HepG2 (cell line): ENCODE measurements at places on chromosomes 12 and 14. TPM values are rescaled to one million over a fixed set of nuclear protein-coding genes. Genes with fewer than 3 reads are reported as not detected.

GRCh38 chr12:19550626-19551025 lies 111.3 kb downstream of the AEBP2 start:
- no peaks in the 10 kb centered on the region for H3K27me3 ChIP-seq
- no peaks in the 10 kb centered on the region for H3K36me3 ChIP-seq
- H3K4me1 ChIP-seq: peaks cover 7% of the 10 kb centered on the region; the same call in 1 of the 2 replicates

- no peaks in the 10 kb centered on the region for H3K36me3 ChIP-seq
- H3K27ac ChIP-seq: no peak overlapping the region
- H3K4me1 ChIP-seq: peaks cover 28% of the 10 kb centered on the region
- H3K4me3 ChIP-seq: no peak overlapping the region
Measured at GRCh38 chr12:7042842-7043241, 17.7 kb upstream of the C1S start.

DNA sequence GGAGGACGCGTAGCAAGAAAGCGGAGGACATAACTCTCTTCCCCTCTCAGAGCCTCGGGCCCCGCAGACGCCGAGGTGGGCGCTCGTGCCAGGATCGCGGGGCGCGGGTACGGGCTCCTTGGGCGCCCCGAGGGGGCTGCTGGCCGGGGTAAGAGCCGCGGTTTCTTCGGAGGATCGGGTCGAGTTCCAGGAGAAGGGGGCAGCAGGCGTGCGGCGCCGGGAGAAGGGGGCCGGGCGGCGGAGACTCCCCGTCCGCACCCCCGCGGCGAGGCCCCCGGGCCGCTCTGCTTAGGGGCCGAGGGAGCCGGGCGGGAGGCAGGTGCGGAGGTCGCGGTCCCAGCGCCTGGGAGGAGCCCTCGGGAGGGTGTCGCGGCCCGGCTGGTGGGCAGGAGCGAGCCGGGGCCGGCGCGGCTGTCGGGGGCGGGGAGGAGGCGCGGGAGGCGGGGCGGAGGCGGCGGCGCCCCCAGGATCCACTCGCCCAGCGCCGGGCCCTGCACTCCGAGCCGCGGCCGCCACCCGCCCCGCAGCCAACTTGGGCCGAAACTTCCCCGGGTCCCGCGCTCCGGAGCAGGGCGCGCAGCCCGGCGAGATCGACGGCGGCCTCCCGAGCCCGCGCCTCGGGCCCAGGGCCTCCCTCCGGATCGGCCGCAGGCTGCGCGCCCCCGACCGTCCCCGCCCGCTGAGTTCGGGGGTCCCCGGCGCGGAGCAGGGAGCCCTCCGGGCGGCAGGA lies 64.4 kb downstream of the FBXL14 start:
- H3K36me3 ChIP-seq: no peaks in the 10 kb centered on the region
- peak overlapping the region; percentile 9; the same call in 1 of the 2 replicates for H3K4me3 ChIP-seq
- peaks cover 20% of the 10 kb centered on the region for H3K4me1 ChIP-seq
- no peak for DNase-seq

- no peak for DNase-seq
- H3K27ac ChIP-seq: no peak overlapping the region
- no peaks in the 10 kb centered on the region for H3K36me3 ChIP-seq
- H3K4me1 ChIP-seq: no peaks in the 10 kb centered on the region
Measured at GRCh38 chr14:42710071-42710470, 1103.4 kb downstream of the LRFN5 start.

DNA sequence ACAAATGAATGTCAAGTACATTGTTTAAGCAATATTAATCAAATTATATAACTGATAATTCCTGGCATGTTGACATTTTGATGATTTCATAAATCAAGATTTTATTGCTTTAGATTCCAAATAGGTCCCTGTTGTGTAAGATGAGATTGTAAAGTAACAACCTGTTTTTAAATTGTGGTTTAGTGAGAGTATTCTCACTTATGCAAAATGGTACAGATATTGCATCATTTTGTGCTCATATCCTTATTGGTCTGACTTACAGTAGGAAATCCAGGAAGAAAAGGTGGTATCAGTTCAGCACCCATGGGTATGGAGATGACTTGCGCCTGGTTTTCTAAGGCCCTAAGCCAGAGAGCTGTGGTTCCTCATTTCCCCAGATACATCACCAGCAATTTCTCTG lies 165.5 kb downstream of the KIF21A start:
- H3K36me3 ChIP-seq: no peaks in the 10 kb centered on the region
- no peaks in the 10 kb centered on the region for H3K27me3 ChIP-seq
- no peak overlapping the region for H3K27ac ChIP-seq
- no peaks in the 10 kb centered on the region for H3K4me1 ChIP-seq
- DNase-seq: no peak

DNA sequence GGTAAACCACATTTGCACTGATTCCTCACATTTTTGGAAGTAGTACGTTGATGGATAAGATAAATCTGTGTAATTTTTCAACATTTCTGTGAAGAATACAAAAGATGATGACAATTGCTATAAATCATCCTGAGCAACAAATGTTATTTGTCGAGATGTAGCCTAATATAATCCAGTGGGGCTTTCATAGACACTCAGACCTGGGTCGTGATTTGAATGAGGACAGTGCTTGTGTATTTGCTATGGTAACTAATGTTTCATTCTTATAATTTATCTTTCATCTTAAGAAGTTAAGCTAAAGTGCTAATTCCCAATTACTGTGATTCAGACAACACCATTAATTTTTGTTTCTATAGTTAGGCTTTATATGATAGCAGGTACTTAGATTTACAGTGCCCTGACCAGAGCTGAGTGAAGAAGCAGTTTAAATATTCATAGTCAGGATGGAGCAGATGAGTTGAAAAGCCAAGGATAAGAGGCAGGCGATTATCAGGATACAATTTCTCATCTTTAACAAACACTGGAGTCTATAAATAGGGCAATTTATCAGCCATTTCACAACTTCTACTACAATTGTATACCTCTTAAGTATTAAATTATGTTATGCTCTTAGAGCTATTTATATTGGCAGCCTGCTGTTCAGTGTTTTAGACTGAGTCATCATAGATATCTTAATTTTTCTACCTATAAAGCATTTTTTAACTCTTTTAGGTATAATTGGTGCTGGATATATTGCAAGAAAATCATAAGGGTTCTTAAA lies 359.9 kb downstream of the TRHDE start:
- H3K4me3 ChIP-seq: no peak overlapping the region
- no peak overlapping the region for H3K27ac ChIP-seq

DNA sequence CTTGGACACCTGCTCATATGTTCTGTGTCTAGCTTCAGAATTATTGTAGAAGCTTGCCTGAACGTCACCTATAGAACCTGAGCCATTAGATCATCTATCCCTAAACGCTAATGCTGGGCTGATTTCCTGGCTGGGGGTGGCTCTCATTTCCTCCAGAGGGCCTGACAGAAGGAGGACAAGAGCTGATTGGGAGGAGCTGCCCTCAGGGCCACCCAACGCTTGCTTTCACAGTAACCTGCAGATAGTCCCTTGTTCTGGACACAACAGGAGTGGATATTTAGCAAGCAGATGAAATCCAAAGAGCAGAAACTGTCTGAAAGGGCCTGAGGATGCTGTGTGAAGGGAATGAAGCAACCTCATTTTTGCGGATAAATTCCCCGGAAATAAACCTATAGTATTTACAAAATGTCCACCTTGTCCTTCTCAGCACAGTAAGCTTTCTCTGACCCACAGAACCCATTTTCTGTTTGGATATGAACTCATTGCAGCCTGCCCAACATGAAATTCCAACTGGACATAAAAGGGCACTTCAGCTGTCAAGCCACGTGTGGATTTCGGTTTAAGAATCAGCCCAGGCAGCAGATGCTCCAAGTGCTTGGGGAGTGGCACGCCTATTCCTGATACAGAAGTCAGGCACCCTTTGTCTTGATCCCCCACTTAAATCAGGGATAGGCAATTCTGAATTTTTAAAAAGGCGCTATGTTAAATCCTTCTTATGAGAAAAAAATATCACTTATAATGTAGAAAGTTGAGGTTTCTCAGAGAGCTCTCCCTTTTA lies 32.8 kb upstream of the TUBA1C start:
- DNase-seq: no peak
- peaks cover 33% of the 10 kb centered on the region for H3K4me1 ChIP-seq
- H3K4me3 ChIP-seq: no peak overlapping the region
- H3K36me3 ChIP-seq: no peaks in the 10 kb centered on the region
- peaks cover 8% of the 10 kb centered on the region; the same call in 2 of the 3 replicates for H3K27me3 ChIP-seq

DNA sequence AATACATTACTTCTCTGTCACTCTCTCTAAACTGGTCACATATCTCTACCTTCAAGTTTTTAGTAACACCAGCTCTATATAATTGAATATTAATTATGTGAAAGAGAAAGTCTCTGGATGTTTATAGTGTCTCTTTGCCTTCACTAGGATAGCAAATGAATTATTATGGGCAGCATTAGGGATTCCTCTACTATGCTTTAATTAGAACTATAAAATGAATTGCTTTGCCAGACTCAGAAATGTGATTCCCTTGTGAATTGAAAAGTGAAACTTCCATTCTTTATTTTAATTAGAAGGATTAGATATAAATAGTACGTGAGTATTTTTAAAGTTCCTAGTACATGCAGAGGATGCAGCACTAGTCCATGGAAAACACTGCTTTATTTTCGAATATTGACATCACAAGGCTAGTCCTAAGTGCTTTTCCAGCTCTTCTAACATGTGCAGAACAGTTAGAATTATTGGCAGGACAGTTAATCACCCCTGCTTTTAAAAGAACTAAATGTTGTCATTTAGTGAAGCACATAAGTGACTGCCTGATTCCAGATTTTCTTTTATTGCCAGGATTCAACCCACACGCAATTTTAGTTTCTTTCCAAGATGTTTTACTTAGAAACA lies 23.0 kb upstream of the REP15 start:
- H3K4me3 ChIP-seq: no peak overlapping the region
- DNase-seq: no peak
- no peak overlapping the region for H3K27ac ChIP-seq
- H3K4me1 ChIP-seq: no peaks in the 10 kb centered on the region
- peaks cover 10% of the 10 kb centered on the region; the same call in 1 of the 3 replicates for H3K36me3 ChIP-seq

- H3K27me3 ChIP-seq: no peaks in the 10 kb centered on the region
- DNase-seq: no peak
- H3K4me3 ChIP-seq: no peak overlapping the region
- no peaks in the 10 kb centered on the region for H3K36me3 ChIP-seq
- H3K27ac ChIP-seq: no peak overlapping the region
Measured at GRCh38 chr14:61889914-61890351, 127.7 kb downstream of the SNAPC1 start.

GRCh38 chr12:42097971-42098370 lies 46.7 kb downstream of the GXYLT1 start:
- DNase-seq: no peak
- no peaks in the 10 kb centered on the region for H3K27me3 ChIP-seq
- no peaks in the 10 kb centered on the region for H3K4me1 ChIP-seq
- no peak overlapping the region for H3K4me3 ChIP-seq
- no peak overlapping the region for H3K27ac ChIP-seq
- H3K36me3 ChIP-seq: no peaks in the 10 kb centered on the region; the same call in 2 of the 3 replicates

SOCS4 gene
- 10.0 and 17.3 TPM in 2 replicates for total RNA-seq

PPP2R5C gene
- 74.3 and 94.8 TPM in 2 replicates for total RNA-seq

GUCY2C gene
- total RNA-seq: not detected in 2 replicates

ESRRB gene
- total RNA-seq: 0.04 TPM in 1 of 2 replicates, not detected in the other

TRMT61A gene
- 12.2 and 13.6 TPM in 2 replicates for total RNA-seq

MIP gene
- not detected in 2 replicates for total RNA-seq

PDE3A gene
- 1.5 and 2.3 TPM in 2 replicates for total RNA-seq
